ENCODE measurements at places on chromosomes 2 and 18. TPM values are rescaled to one million over a fixed set of nuclear protein-coding genes. Genes with fewer than 3 reads are reported as not detected.

CYP27C1 gene
- total RNA-seq = 2.2 TPM

LIMS3 gene
- 2.3 TPM for total RNA-seq

RBFA gene
- 58.6 TPM for total RNA-seq

ERCC3 gene
- total RNA-seq = 43.0 TPM

INO80B gene
- 15.3 TPM for total RNA-seq

TMEFF2 gene
- total RNA-seq = 50.4 TPM

GPAT2 gene
- 1.6 TPM for total RNA-seq

HAAO gene
- total RNA-seq = 0.62 TPM

CD207 gene
- not detected for total RNA-seq

- no peak for DNase-seq
Measured at GRCh38 chr18:8951491-8951890, 151.0 kb upstream of the NDUFV2 start.

DNA sequence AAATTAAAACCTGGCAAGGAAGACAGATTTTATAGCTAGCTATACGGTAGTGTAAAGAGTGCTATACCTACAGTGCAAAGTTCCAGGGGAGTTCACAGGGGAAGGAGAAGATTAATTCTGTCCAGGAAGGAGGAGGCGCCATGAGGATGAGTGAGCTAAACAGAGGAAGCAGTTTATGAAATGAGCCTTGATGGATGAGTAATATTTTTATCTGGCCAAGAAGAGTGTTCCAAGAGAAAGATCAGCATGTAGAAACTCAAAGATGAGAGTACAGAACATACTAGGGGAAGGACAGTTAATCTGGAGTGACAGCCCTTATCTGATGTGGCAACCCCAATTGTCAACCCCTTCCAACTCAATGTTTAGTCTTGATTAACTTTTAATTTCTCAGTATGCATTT is 54.8 kb downstream of the CDH20 start:
- DNase-seq = no peak

- no peak for DNase-seq
Measured at GRCh38 chr18:75548353-75548905, 120.9 kb upstream of the SMIM21 start.

- DNase-seq = no peak
Measured at GRCh38 chr2:159322419-159322818, 35.9 kb upstream of the WDSUB1 start.

DNA sequence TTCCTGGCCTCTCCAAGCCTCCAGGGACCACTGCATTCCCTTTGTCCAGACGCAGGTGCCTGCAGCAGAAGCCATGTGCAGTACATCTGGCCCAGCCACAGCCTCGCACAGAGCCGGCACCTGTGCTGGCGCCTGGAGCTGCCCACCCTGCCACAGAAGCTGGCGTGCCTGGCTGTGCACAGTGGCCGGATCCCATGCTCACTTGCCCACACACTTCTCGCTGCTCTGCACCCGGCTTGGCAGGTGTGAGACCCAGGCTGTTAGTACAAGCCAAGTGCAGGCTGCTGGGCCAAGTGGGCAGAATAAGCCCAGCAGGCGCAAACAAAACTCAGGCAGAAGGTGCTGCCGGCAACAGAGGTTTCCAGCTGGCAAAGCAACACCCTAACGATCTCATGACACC is 124.5 kb upstream of the CCDC150 start:
- peak; percentile 7 for DNase-seq

- no peak for DNase-seq
Measured at GRCh38 chr2:120818441-120818920, 82.8 kb downstream of the GLI2 start.

DNA sequence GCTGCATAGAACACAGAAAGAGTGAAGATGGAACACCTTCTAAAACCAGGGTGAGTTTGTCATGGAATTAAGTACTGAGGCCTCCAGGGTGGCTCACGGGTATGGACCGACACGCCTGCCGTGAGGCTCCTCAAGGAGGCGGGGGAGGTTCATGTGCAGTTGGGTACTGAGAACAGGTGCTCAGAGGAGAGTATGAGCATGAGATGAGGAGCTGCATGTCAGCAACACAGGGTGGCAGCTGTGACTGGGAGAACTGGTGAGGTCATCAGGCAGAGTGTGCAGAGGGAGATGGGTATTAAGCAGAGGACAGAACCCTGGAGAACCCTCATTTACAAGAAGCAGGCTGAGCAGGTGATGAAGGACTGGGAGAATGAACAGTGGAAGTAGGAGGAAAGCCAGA is 63.2 kb upstream of the KLHL29 start:
- DNase-seq = no peak

DNA sequence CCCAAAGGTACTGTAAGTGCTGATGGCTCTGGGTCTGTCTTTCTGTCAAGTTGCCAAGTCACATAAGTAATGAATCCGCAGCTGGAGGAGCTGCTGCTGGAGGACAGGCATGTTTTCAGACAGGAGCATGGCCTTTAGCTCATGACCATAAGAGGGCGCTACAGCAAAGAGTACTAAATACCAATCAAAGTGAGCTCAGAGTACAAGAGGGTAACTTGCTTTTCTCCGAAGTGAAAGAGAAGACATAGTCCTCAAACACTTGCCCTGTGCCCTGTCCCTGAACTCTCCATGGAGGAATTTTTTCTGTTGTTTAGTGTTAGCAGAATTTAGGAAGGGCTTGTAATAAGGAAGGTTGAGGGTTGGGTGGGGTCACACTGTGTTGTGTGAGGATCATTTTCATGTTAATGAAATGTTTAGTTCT is 58.0 kb upstream of the EML6 start:
- no peak for DNase-seq

DNA sequence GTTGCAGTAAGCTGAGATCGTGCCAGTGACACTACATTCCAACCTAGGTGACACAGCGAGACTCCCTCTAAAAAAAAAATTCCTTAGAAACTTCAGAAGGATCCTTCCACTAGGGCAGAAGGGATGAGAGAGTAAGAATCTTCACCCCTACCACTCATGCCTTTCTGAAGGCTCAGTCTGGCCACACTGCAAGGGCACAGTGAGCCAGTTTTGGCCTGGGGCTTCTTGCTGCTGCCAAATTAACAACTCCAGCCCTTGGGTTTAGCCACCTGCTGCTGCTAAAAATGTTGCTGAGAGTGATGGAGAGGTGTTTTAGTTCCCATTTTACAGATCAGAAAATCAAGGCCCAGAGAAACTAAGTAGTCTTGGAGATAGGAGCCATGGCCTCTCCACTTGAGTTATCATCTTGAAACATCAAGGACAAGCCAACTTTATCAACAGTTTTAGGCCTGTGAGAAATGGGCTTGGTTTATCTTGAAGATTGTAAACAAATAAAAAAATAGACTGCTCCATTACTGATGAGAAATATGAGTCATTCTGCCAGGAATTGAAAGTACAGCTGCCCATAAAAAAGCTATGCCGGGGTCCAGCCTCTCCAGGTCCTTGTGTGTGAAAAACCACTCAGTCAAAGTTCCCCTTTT is 31.9 kb upstream of the CASP8 start:
- no peak for DNase-seq

- no peak for DNase-seq
Measured at GRCh38 chr2:165958313-165958960, 4.9 kb upstream of the TTC21B start.

GRCh38 chr2:85085563-85085962 is 47.6 kb upstream of the TCF7L1 start:
- no peak for DNase-seq

- no peak for DNase-seq
Measured at GRCh38 chr2:202519453-202519852, 115.3 kb upstream of the FAM117B start.

DNA sequence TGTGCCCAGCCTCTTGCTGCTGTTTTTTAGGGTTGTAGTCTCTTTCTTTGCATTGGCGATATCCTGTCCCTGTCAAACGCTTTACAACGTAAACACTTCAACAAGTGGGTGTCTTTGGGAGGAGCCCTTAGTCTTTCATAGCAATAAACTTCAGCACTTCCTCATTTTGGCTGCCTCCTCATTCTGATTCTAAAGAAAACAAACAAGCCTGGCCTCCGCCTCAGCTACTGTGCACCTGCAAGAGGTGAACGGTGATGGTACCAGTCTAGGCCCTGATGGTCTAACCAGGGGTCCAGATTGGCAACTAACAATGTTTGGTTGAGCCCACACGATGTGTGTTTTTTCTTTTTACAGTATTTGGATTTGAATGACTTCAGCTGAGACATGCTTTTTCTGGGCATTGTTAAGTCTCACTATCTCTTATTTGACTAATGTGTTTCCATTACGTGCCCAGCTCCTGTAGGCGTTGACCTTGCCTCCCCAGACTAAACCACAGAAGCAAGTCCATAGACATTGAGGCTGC is 53.2 kb upstream of the CUL3 start:
- DNase-seq = no peak

DNA sequence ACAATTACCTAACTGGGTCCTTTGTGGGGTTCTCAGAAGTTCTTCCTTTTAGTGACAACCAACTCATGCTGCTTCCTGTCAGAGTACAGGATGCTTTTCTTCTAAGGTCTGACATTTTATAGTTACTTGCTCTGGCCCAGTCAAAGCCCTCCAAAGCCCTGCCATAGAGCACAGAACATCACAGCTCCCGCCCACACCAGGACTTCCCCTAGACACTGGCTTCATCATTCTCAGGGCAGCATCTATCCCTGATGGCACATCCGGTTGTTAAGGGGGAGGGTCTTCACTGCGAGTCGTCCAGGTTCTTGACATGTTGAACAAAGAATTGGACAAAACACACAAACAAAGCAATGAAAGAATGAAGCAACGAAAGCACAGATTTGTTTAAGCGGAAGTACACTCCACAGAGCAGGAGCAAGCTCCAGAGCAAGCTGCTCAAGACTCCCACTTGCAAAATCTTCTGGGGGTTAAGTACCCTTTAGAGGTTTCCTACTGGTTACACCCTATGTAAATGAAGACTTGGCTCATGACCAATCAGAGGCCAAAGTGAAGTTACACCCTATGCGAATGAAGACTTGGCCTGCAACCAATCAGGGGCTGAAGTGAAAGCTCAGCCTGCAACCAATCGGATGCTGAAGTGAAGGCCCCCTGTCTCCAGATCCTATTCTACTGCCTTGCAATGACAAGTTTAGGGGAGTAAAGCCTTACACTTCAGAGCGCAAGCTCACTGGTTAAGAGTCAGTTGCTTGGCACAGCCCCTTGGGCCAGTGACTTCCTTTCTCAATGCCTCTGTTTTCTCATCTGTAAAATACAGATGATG is 79.0 kb downstream of the HDAC4 start:
- DNase-seq = no peak

- no peak for DNase-seq
Measured at GRCh38 chr18:24595561-24596031, 135.2 kb downstream of the HRH4 start.

DNA sequence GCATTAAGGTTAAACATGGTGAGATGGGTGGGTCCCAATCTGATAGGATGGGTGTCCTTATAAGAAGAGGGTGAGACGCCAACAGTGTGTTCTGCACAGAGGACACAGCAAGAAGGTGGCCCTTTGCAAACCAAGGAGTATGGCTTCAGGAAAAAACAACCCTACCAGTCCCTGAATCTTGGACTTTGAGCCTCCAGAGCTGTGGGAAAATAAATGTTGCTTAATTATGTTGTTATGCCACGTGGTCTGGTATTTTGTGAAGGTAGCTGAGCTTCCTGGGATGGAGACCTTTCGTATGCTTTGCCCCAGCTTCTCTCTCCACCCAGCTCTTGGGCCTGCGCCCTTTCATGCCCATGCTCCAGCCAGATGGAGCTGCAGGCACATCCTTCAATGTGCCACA is 114.2 kb upstream of the EPC2 start:
- no peak for DNase-seq

DNA sequence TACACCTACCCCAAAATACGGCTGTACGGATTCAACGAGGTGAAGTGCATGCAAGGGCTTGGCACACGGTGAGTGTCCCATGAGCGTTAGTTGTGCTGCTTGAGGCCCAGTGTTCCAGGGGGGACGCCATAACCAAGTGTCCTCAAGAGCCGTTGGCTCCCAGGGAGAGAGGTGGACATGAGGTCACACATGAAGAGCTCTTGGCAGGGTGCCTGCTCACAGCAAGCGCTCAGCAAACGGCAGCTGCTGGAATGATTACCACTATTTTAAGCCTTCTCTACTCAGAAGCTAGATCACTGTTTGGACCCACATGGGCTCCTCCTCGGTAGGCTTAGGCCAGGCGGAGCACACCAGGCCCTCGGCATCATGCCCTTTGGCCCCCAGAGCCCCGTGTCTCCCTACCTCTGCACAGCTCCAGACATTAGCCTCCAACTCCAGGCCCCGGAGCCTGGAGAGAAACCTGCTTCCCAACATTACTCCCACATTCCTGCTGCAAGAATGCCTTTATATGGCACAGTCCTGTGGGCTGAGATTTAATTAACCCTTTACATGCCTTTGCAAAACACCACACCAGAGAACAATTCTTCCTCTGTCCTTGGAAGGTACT is 68.4 kb upstream of the PPP1CB start:
- no peak for DNase-seq

- DNase-seq = no peak
Measured at GRCh38 chr2:3951131-3951954, 248.0 kb downstream of the DCDC2C start.

- no peak for DNase-seq
Measured at GRCh38 chr2:108253106-108253505, 13.3 kb downstream of the SULT1C3 start.

DNA sequence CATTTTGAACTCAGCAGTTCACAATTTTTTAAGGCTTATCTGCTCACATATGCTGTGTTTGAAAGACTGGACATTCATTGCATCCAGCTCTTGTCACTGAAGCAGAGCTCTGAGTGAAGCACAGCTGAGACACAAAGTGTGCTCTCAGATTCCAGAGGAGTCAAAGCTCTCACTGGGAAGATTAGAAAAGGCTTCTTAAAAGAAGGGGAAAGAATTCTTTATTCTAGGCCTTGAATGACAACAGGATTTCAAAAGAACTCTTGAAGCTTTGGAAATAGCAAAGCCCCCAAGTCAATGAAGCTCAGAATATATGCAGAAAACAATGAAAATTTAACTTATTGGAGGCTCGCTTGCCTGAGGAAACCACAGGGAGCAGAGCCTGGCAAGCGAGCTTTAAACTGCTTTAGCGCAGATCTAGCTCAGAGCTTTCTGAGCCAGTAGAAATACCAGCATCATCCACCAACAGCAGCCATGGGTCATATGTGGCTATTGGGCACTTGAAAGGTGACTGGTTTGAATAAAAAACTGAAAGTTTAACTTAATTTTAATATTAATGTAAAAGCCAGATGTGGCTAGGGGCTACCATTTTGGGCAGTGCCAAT is 369.7 kb downstream of the OSR1 start:
- no peak for DNase-seq

- DNase-seq = no peak
Measured at GRCh38 chr2:156986339-156986988, 271.0 kb upstream of the GALNT5 start.

- no peak for DNase-seq
Measured at GRCh38 chr2:60858897-60859311, 22.5 kb upstream of the REL start.

- no peak for DNase-seq
Measured at GRCh38 chr2:30417253-30417652, 29.8 kb upstream of the LCLAT1 start.

DNA sequence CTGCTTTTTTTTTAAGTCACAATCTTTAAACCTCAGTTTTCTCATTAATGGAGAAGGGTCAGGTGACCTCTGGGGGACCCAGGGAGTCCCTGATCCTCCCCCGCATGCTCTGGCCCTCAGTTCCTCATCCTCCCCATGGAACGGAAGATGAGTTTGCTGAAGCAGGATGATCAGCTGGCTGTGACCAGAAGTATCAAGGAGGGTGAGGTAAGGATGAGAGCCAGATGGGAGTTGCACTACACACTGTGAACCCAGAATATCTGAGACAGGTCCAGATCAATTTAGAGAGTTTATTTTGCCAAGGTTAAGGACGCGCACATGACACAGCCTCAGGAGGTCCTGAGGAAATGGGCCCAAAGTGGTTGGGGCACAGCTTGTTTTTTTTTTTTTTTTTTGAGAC is 3.8 kb downstream of the CATIP start:
- DNase-seq = no peak

- DNase-seq = no peak
Measured at GRCh38 chr2:43832457-43832856, 6.2 kb downstream of the ABCG5 start.
